ENCODE measurements at places on chromosomes 5 and 9.

DNA sequence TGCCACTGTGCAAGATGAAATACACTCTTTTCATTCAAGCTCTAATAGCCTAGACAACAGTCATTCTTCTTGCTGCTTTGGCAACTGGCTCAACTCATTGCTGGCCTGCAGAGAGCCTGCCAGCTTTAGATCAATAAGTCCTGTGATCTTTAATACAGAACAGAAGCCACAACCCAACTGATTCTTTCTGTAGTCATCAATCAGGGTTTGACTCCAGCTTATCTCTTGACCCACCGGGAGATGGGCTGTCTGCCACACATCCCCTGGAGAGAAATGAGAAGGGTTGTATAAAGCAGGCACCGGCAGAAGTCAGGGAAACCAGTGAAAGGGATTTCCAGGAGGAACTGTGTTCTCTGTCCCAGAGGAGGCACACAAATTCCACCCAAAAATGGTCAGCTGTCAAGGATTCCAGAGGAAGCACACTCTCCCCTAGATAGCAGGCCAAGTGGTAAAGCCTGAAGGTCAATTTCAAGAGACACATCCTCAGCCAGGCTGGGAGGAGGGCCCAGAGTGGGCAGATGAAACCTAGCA is 24.5 kb downstream of the LHFPL2 start:
- DNase-seq, result no peak

- no peak for DNase-seq
These were observed 1353.7 kb upstream of the ACO1 start for GRCh38 chr9:31030741-31031202.

DNA sequence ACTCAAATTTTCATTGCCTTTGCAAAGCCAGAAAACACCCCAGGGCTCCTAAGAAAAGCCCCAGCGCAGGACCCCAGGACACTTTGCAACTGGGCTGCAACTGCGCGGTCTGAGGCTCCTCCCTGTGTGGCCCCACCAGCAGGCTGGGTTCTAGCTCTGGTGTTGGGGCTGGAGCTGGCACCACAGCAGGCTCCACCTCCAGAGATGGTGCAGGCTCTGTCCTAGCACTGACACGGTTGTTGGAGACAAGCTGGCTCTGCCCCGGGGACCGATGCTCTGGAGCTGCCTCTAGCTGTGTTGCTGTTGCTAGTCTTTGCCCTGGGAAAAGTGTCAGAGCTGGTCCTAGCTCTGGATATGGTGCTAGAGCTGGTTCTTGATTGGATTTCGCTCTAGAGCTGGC is 13.6 kb downstream of the LCN10 start:
- DNase-seq, result no peak

DNA sequence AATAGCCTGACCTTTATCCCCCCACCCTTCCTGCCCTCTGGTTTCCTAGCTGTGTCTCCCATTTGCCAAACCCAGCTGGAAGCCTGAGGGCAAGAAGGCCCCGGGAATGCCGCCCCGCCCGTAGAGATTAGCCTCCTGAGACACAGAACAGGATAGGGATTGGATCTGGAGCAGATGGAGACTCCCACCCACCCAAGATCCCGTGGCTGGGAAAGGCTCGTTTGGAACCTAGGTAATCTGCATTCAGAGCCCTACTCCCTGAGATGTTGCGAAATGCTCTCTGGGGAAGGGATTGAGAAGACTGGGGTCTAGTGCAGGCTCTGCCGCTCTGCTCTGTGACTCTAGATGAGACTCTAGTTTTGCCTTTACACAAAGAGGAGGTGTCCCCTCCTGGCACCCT is 10.9 kb downstream of the AQP3 start:
- DNase-seq, result no peak

GRCh38 chr5:138677782-138678181 is 75.4 kb upstream of the CTNNA1 start:
- no peak for DNase-seq

DNA sequence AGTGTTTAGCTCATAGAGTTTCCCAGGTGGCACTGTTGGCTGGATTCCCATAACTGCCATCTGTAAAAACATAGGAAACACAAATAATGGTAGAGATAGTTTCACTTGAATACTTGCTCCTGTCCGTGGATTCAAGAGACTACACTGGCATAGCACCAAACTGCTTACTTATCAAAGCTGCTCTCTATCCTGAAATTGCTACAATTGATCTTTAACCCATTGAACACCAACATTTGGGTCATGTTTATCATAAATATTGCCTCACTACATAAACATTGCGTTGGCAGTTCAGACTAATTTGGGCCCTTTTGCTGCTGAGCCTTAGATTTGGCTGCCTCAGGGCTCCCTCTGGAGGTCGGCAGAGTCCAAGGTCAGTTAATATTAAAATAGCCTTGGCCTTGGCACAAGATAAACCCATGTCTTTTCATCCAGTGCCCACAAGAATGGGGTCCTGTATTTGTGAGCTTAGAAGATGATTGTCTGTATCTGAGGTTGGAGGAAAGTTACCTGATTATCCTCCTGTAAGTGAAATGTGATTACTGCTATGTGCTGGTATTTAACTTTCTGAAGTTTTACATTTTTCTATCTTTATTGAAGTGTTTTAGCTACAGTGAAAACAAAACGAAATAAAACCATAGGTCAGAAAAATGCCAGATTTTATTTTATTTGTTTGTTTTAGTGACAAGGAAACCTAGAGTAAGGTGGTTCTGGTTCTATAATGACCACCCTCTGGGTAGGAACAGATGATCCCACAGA is 4.0 kb upstream of the RANBP3L start:
- DNase-seq, result no peak

DNA sequence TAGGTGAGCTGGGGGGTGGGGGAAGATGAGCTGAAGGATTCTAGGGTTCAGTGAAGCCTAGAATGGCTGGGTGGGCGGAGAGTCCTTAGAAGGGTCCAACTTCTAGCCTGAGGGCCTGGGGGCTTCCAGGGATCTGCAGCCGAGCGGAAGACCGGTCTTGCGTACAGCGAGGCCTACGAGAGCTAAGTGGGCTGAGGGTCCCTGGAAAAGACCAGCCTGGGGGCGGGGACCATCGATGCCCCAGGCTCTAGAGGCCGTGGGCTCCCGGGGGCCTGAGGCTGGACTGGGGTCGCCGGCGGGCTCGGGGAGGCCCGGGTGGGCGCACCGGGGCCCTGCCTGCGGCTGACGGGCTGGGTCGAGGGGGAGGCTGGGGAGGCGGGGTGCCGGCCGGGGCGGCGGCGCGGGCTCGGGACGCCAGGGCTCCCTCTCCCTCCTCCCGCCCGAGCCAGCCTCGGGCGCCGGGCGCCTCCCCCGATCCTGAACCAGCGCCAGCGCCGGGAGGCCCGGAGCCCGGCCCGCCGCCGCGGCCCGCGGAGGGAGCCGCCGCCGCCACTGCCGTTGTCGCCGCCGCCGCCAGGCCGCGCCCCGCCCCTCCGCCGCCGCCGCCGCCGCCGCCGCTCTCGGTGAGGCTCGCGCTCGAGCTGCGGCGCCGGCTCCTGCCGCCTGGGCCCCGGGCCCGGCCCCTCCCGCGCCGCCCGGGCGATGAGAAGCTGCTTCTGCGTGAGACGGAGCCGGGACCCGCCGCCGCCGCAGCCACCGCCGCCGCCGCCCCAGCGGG is at the start of gene MVB12B:
MVB12B (plus strand) TSS at position 602 of the 778 bp plus-strand sequence; CDS start at position 703, 101 bp downstream.
- DNase-seq, result peak; percentile 37

- DNase-seq, result no peak
These were observed 7.4 kb downstream of the ZER1 start for GRCh38 chr9:128764361-128764760.

DNA sequence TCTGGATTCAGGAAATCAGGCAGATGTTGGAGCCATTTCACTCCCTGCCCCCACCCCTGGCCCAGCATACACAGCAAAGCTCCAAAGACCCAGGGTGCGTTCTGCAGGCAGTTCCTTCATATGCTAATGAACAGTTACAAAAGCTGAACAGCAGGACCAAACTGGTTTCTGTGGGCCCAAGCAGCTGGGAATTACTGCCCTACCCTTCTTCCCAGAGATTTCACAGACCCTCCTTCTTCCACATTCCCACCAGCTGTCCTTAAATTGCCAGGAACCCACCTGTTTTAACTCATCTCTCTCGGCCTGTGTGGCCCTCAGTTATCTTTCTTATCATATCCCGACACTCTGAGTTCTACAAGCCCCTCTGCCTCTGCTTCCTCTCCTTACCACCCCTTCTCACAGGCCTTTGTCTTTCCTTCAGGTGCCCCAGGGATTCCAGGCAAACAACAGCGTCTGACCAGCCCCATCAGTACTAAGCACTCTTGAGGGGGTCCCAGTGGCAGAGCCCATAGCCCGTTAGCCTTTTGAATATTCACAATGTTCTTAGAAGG is 10.6 kb upstream of the F2RL1 start:
- no peak for DNase-seq

DNA sequence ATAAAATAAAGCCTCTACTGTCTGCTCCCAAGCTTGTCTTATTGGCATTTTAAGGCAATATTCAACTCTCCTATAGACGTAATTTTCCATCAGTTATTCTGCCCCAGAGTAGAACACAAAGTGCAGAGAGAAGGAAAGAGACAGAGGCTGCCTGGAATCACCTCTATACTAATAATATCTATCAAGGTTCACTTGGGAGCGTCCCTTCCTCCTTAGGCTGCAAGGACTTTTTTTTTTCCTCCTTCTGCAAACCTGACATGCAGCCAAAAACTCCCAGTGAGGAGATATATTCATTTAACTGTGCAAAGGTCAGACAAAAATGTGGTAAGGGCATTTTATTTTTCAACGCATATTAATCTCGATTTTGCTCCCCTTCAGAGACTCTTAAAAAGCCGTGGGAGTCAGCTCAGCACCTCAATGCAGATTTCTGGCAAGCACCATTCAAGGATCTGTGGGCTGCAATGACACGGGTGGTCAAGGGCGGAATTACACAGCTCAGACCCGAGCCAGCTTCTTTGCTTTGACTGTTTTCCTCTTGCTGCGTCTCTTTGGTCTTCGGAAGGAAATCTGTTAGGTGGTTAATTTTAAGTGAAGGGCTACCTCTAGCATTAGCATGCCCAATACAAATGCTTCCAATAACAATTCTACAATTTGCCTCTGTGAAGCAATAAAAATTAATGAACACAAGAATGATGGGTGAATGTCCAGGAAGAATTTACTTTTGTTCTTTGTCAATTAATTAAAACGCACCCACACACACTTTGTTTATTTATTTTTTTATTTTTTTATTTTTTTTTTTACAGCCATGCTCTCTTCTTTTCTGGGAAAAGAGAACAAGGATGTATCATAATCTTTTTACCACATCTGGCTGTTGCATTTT is 587.7 kb upstream of the GRAMD2B start:
- DNase-seq, result no peak

DNA sequence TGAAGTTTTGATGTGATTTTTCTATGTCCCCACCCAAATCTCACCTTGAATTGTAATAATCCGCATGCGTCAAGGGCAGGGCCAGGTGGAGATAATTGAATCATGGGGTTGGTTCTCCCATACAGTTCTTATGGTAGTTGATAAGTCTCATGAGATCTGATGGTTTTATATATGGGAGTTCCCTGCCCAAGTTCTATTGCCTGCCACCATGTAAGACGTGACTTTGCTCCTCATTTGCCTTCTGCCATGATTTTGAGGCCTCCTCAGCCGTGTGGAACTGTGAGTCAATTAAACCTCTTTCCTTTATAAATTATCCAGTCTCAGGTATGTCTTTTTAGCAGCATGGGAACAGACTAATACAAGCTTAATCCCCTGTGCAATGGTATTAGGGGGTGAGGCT is 25.5 kb upstream of the RAI14 start:
- DNase-seq, result no peak

GRCh38 chr5:7376871-7377270 is 19.1 kb upstream of the ADCY2 start:
- no peak for DNase-seq

- peak; percentile 4 for DNase-seq
These were observed 44.0 kb upstream of the XPA start for GRCh38 chr9:97740848-97741821.
